Metanephros (tissue), 2 donors: ENCODE measurements at places on chromosomes 2 and 18. TPM values are rescaled to one million over a fixed set of nuclear protein-coding genes. Genes with fewer than 3 reads are reported as not detected.

SERPINB11 gene
- total RNA-seq = not detected

KIAA2012 gene
- total RNA-seq = 0.18 TPM

TLX2 gene
- not detected for total RNA-seq

RUFY4 gene
- 0.29 TPM for total RNA-seq

FZD7 gene
- total RNA-seq = 76.1 TPM

IL1A gene
- 0.41 TPM for total RNA-seq
